Activated gamma-delta T cell treated with Interleukin-2 at 50 U/mL for 16 hours (primary cell): ENCODE measurements at places on chromosomes 1 and 21.

DNA sequence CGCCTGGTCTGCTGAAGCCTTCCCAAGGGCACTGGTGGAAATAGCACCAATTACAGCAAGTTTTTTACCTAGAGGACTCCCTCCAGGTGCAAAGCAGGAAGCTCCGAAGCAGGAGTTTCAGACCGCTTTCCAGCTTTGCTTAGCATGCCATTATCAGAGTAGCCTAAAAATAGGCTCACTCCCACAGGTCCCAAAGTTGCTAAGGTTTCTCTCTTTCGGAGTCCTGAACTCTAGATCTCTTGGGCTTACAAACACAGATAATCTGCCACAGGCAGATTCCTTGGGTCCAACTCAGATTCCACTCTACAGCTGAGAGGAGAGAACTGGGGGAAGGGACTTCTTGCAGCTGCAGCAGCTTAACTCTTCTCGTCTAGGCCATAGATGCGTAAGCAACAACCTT is 22.5 kb downstream of the ZMYND12 start:
- DNase-seq = no peak

DNA sequence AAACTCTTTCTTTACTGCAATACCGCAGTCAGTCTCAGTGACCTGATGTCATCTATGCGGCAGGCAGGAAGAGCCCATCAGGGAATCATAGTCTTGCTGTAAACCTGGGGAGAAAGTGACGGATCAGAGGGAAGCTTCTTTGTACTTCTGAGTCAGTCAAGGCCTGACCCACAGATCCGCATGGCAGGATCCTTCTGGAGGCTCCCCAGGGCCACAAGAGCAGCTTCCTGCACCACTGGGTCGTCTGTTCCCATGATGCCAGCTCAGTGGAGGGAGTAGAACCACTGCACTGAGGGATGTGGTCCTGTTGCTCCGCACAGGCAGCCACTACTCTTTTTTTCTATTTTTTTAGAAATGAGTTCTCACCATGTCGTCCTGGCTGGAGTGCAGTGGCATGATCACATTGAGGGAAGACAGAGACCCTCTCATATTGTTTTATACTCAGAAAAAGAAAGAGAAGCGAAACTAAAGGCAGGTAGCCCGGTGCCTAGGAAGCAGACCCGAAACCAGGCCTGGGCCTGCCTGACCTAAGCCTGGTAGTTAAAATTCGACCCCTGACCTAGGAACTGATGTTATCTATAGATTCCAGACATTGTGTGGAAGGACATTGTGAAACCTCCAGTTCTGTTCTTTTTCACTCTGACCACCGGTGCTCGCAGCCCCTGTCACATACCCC is 6.3 kb upstream of the ERVH48-1 start:
- no peak for DNase-seq

DNA sequence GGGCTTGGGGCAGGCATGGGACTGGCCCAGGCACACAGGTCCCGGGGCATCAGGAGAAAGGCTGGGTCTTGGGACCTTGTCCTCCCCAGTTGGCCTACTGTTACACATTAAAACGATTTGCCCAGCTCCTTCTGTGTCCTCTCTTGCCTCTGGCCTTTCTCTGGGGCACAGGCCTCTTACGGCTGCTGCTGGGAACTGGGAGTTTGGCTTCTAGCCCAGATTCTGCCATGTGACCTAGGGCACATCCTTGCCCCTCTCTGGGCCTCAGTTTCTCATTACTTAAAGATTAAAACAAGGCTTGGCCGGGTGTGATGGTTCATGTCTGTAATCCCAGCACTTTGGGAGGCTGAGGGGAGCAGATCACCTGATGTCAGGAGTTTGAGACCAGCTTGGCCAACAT is 14.0 kb downstream of the KDF1 start:
- no peak for DNase-seq

GRCh38 chr1:167173516-167174184 is 47.0 kb upstream of the POU2F1 start:
- DNase-seq = no peak

DNA sequence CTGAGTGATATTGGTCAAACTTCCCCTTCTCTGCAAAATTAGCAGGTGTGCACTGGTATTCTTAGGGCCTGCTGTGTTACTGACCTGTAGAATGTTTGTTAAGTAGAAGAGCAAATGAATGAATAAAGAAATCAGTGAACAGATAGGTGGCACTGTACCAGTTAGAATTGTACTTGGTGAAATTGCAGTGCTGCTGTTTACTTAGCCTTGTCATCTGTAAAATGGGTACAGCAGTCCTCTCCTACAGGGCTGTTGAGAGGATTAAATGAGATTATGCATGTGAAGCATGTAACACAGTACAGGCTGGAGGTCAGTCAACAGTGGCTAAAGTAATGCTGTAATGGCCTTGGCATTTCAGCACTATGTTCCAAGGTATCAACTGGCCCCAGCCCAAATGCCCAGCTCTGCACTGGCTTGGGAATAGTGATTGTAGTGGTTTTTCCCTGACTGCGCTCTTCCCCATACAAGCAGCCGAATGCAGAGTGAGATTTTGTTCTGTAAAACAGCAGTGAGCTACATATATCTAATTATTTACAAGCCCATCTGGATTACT is 10.5 kb downstream of the VANGL1 start:
- DNase-seq = no peak

DNA sequence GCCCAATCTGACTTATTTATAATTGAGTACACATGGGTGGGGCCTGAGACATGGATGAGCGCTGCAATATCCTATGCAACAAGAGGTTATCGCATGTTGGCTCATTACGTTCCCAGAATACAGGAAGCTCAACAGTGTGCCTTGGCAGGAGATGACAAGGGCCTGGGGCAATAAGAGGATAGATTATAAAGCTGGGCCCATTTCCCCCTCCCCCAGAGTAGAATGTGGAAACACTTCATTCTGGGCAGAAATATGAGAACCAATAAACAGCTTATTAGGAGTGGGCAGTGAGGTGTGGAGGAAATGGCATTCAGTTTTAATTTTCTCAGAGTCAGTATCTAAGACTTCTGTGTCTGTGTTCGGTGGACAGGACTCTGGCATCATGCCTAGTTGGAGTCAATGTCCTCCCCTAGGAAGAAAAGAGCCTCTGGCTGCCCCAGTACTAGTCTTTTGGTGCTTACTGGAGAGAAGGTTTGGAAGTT is 92.8 kb downstream of the PIK3R3 start:
- DNase-seq = no peak

DNA sequence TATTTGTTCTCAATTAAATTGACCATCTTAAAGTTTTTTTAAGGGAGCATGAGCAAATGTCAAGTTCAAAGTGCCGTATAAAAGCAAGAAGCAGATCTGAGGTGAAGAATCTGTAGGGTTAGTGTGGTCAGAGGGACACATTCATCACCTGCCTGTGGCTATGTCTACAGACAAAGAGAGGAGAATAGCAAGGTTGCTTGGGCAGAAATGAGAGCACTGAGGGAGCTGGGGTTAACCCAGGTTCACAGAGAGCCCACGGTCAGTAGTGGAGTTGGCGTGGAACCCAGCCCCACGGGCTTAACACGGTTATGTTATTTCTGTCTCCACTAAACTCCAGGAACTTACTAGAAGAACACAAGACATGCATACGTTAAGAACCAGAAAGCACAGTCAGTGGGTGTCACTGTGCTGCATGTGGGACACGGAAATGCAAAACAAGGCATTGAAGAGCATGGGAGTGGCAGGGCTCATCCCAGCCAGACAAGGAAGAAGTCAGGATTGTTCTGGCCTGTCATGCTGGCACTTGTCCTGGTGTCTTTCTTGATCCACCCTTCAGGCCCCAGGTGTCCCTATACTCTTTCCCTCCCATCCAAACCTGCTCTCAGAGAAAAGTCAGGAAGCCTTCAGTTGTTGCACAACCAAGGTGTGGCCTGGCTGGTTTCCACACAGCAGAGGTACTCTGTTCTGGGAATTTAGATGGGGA is 95.5 kb upstream of the IVNS1ABP start:
- no peak for DNase-seq

DNA sequence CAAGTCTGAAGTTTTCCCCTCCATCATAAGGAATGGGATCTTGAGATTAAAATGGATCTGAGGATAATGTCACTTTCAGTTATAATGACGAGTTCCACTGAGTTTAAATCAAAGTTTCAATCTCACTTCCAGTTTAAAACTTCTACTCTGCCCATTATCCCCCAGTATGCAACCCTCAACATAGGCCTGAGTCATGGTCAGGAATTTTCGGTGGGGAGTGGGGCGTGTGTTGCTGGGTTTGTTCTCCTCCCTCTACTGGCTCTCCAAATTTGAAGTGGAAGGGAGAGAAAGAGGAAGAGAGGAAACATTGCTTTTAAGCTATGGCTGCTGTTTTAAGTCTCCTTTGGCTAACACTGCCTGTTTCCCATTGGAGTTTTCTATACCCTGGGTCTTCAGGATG is 152.9 kb downstream of the TM2D1 start:
- DNase-seq = no peak

- no peak for DNase-seq
Measured at GRCh38 chr21:41169701-41170100, 1.7 kb downstream of the BACE2 start.

DNA sequence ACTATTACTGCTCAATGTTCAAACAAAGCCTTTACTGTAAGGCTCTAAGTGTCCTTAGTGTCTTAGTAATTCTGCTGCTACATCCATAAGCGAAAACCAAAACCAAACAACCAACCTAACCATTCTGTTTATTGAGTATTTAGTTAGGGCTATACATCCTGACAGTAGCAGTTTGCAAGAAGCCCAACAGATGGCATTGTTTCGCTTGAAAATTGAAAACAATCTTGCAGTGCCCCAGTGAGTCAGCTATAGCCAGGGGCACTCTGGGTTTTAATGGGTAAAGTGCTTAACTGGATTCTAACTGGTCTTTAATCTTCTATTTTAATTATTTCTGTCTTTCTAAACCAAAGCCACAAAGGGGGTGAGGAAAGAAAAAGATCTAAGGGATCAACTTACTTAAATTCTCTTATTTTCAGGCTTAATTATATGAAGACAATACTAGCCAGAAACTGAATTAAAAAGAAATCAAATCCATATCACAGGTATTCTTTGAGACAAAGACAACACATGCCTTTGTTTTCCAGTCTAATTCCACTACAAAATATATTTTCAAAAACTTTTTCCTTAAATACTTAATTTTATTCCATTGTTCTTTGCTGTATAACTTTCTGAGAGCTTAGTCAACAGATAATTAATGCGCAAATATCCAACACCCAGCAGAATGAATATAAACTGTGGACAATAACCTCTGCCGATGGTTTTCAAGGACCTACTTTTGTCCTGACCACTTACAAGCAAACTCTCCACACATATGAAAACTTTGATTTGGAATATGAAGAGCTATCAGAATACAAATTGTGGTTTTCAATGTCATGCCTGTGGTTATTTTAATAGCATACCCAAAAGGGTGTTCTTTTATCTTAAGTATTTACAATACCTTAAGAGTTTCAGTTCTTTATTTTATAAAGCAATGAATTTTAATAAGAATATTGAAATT is 15.2 kb downstream of the POGZ start:
- peak; percentile 65 for DNase-seq

DNA sequence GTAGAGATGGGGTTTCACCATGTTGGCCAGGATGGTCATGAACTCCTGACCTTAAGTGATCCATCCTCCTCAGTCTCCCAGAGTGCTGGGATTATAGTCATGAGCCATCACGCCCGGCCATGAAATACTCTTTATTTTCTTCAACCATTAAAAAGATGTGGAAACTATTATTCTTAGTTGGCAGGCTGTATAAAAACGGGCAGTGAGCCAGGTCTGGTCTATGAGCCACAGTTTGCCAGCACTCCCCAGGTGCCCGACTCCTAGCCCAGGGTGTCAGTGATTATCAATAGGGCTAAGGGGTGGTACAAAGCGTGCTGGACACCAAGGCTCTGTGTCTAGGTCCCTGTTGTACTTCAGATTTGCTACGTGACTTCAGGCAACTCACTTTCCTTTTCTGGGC is 3.7 kb upstream of the TMEM61 start:
- no peak for DNase-seq

DNA sequence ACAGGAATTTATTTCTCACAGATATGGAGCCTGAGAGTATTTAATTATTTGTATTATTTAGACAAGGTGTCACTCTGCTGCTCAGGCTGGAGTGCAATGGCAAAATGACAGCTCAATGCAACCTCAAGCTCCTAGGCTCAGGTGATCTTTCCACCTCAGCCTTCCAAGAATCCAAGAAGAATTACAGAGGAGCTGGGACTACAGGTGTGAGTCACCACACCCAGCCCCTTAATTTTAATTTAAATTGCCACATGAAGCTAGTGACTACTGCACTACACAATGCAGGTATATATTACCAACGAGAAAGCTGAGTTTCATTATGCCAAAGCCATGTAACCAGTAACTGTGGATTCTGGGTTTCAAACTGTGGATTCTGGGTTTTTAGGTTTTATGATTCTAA is 2.1 kb downstream of the KHDC4 start:
- no peak for DNase-seq

DNA sequence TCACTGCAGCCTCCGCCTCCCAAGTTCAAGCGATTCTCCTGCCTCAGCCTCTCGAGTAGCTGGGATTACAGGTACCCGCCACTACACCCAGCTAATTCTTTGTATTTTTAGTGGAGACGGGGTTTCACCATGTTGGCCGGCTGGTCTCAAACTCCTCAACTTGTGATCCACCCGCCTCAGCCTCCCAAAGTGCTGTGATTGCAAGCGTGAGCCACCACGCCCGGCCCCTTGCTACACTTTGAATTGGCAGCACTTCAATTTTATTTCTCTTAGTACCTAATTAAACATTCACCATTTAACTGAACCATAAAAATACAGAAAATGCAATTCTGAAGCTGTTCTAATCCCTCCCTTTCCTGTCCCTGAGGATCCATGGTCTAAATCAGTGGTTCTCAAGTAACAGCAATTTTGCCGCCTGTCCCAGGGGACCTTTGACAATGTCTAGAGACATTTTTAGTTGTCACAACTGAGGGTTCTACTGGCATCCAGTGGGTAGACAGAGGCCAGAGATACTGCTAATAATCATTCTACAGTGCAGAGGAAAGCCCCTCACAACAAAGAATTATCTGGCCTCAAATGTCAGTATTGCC is 4.3 kb upstream of the BCL2L15 start:
- no peak for DNase-seq

GRCh38 chr1:244712669-244713068 is 59.7 kb downstream of the DESI2 start:
- no peak for DNase-seq

DNA sequence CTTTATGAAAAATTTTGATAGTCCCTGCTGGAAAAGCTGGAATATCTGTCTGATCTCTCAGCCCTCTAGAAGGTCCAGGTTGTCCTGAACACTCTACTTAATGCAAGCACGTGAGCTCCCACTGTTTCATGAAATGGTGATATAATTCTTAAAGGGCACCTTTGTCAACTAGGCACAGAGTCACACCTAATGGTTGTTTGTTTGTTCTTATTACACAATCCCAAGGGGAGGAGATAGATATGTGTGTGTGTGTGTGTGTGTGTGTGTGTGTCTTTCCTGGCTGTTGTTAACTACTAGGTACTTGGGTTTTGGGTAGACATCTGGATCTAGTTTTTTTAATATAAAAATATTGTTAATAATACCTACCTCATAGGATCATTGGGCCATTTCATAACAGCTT is 63.9 kb downstream of the GRIK1 start:
- DNase-seq = no peak

- no peak for DNase-seq
Measured at GRCh38 chr1:55402142-55402541, 187.0 kb upstream of the USP24 start.
